CD14-positive monocyte (primary cell): ENCODE measurements at places on chromosomes 13 and 19.

DNA sequence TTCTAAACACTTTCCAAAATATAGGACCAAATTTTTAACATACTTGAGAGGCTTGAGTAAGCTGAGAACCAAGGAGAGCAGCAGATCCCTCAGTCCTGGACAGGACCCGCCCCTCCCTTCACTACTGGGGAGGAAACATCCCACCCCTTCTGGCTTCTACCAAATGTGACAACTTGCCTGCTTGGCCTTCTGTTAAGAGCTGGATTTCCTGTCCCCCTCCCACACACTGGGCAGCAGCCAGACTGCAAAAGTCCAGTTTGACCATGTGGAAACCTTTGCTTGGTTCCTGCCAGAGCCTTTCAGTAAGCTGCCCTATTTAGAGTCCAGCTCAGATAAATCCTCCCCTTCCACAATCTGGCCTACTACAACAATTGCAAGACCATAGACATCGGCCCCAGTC, 84.3 kb downstream of the FGF14 start:
- no peak for DNase-seq

DNA sequence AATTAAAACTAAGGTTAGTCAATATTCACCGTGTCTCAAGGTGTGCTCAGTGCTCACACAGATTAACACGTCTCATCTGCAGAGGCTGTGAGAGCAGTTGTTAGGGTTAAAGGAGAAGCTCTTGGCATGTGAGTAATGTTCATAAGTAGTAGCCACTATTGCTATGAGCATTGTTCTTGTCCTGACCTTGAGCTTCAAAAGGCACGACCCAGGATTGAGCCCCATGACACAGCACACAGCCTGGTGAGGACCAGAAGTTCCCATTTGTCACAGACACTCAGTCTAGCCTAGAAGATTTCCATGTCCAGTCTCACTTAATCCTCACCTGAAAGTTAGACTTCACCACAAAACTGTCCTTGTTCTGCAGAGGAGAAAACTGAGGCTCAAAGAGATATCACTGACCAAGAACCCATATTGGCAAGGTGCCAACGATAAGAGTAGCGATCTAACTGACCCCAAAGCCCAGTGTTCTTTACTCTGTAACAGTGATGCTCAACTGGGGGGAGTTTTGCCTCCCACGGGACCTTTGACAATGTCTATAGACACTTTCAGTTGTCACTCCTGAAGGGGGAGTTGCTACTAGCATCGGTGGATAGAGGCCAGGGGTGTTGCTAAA, 26.0 kb downstream of the FPR3 start:
- peak; percentile 88 for DNase-seq

GRCh38 chr19:51660975-51661600, 14.5 kb upstream of the SIGLEC14 start:
- DNase-seq, result peak; percentile 80

DNA sequence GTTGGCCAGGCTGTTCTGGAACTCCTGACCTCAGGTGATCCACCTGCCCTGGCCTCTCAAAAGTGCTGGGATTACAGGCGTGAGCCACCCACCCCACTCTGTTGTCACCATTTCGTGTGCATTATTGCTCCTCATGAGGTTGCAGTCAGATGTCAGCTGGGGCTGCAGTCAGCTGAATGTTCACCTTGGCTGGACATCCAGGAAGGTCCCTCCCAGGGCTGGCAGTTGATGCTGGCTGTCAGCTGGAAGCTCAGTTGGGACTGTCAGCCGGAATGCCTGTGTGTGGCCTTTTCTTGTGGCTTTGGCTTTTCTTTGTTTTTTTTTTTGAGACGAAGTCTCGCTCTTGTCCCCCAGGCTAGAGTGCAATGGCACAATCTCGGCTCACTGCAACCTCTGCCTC, 6.6 kb downstream of the MEGF8 start:
- no peak for DNase-seq

GRCh38 chr13:29713839-29714238, 118.4 kb upstream of the SLC7A1 start:
- DNase-seq, result peak; percentile 23

GRCh38 chr13:102141625-102142472, 260.0 kb downstream of the FGF14 start:
- DNase-seq, result no peak

DNA sequence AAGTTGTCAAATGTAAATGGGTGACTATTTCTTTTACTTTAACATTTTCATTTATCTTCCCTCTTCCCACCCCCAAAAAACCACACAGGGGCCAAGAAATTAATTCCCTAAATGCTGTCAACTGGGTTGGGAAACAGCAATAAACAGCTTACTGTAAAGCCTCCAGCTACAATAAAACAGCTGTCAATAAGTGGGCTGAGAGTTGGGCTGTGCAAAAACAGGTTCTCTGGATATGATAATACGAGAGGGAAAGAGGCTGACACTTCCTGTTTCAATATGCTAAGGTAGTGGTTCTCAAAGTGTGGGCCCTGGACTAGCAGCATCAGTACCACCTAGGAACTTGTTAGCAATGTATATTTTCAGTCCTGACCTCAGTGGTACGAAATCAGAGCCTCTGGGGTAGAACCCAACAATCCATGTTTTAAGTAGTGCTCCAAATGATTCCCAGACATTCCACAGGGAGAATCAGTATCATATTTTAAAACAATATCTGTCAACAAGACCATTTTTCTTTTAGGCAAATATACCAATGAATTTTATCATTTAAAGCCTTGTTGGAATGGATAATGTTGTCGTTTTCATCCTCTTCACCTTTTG, 8.4 kb downstream of the PCDH9 start:
- no peak for DNase-seq

- no peak for DNase-seq
Observed at GRCh38 chr13:109821103-109821502, 34.7 kb upstream of the IRS2 start.

DNA sequence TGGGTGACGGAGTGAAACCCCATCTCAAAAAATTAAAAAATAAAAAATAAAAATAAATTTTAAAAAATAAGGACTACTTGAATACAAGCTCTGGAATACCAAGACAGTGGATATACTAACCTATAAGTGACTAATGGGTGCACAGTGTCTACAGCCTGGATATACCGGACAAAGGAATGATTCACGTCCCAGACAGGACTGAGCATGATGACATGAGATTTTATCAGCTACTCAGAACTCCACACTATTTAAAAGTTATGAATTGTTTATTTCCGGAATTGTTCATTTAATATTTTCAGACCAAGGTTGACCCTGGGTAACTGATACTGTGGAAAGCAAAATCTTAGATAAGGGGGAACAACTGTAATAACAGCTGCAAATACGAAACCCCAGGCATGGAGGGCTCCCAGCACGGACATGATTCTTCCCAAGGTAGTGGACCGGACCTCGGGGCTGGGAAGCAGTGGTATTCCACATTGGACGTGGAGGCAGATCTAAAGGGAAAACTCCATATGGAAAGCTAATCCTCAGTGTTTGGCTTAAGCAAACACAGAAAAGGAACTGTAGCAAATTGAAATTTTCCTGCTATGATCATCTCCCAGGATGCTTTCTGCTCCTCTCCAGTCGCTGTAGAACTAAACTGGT, 102.6 kb upstream of the TSHZ3 start:
- no peak for DNase-seq

GRCh38 chr19:55406091-55406825, 1.3 kb downstream of the UBE2S start:
- peak; percentile 33 for DNase-seq

DNA sequence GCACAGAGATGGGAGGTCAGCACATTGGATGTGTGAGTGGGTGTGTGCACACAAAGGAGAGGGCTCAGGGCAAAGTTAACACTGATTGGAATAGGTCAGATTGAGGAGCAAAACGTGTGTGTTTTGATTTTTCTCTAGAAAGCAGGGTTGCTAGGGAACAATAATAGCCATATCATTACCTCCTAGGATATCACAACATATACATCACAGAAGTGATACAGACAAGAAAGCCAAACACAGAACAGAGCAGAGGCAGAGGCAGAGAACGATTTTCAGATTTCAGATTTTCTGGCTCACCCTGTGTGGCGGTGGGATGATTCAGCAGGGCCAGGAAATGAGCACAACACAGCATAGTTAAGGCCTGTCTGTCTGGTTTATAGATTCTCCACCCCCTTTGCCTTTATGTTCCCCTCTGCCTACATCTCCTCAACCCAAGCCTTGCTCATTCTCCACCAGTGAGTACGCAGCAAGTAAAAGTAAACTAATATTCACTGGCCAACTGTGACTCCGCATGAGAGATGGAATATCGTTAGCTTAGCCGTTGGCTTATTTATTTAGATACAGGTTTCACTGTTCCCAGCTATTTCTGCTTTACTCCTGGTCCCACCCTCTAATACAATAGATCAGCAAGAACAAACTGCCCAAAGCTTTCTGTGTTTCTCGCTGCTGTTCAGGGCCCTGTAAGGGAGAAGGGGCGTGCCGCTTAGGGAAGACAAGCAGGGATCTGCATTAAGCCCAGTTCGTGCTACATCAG, 182.7 kb upstream of the TSC22D1 start:
- no peak for DNase-seq

GRCh38 chr13:105442949-105443699, 1092.3 kb downstream of the EFNB2 start:
- no peak for DNase-seq

DNA sequence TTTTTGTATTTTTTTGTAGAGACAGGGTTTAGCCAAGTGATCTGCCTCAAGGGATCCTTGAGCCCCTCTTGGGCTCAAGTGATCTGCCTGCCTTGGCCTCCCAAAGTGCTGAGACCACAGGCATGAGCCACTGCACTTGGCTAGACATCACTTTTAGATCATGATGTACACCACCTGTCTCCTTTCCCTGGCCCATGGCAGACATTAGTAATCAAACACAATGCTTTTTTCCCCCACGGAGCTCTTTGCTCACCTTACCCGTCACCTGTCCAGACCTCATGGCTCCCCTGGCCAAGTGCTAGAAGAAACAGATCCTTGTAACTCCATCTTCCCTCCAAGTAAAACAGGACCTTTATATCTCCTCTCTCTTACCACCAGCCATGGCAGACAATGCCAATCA, 18.4 kb downstream of the NUMBL start:
- no peak for DNase-seq

DNA sequence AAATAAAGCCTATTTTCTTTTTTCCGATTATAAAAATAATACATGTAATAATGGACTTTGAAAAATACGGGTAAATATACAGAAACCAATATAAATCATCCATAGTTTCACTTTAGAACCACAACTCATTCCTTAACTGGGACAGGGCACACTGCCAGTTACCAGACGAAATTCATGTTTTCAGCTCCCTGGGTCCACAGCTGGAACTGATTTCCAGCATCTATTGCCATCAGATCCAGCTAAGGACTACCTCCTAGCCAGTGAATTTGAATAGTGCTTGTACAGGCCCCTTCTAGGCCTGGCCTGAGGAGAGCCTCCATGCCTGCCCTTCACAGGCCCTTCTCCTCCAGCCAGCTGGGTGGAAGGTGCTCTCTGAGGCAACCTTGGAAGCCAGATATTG, 30.0 kb upstream of the ATP12A start:
- no peak for DNase-seq

DNA sequence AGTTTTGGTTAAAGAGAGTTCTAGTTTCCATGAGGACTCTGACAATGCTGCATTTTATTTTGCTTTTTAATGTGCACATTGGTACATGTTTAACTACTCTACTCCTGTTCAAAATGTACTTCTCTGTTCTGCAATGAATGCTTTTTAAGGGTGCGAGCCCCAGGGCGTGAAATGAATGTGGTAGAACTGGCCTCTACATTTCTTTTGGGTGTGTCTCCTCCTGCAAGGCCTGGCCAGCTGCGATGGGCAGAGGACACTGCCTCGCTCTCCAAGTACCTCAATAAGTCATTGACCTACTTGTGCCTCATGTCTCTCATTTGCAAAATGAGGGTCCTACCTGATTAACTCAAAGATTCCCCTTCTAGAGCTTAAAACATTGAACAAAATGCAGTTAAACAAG, 6.7 kb downstream of the RGS9BP start:
- DNase-seq, result no peak

DNA sequence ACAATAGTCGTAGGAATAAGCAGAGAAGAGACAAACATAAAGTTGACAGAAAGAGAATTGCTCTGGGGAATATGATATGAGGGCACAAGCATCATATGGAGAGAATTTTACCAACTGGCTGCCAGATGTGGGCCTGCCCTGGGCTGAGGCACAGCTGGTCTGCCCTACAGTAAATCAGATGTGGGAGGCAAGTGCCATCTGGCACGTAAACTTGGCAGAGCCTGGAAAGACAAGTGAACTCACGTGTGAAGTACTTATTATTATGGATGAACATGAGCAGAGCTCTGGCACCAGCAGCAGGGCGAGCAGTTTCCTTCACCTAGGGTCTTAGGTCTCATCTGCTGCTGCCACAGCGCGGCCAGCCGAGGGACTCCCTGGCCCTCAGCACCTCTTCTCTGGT, 20.6 kb downstream of the PCDH8 start:
- DNase-seq, result no peak

DNA sequence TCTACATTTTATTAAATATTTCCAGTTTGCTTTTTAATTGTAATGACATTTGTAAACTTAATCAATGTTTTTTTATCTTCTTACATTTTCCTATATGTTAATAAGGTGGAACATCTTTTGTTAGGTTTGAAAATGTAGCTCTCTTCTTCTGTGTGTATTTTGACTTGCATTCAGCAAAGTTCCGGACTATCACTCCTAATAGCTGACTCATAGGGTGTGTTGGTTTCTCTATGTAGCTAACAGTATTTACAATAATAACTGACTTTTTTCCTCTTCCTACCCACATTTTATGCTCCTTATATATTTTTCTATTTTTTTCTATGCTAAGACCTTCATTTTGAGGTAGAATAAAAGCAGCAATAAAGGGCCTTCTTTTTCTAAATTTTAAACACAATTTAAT, 28.1 kb downstream of the MYO16 start:
- DNase-seq, result no peak

- no peak for DNase-seq
Observed at GRCh38 chr19:14550201-14550754, 20.9 kb downstream of the TECR start.

DNA sequence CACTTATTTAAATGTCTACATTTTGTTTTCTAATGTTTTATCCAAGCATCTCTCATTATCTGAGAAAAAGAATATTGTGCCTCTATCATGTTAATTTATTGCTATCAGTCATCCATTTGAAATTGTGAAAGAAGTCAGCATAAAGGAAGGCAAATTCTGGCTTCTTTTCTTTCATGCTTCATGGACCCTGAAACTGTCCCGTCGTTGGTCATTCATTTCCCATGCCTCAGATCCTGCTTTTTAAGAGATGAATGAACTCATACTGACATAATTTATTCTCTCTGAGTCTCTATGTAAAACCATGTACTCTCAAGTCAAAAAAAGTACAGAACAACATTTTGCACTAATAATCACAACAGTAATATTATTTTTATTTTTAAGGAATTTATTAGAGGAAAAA, 2512.0 kb downstream of the PCDH9 start:
- no peak for DNase-seq

- DNase-seq, result peak; percentile 80
Observed at GRCh38 chr19:12400633-12401502, at the start of gene ZNF799. Gene ZNF799 (minus strand): TSS chr19:12401271. CDS start chr19:12401070, 201 bp downstream.
